Activated CD4-positive, alpha-beta T cell treated with anti-CD3 and anti-CD28 coated beads, Interleukin-2, amount 10 ng/mL, durations not matched to agents 24 days and 14 days (primary cell): ENCODE measurements at places on chromosomes 11 and 22. TPM values are rescaled to one million over a fixed set of nuclear protein-coding genes. Genes with fewer than 3 reads are reported as not detected.

DNA sequence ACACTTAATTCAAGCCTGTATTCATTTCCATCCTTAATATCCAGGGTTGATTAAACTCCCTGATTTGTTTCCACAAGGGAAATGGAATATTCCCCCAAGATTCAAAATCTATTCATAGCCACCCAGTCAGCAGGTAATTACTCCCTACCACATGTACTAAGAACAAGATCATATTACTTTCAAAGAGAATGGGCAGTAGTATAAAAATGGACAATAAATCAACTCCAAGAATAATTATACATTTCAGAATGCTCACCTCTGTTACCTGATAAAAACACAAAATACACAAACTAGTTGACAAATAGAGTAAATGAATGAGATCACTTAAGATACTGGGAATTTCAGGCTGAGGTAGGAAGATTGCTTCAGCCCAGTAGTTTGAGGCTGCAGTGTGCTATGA is 8.5 kb upstream of the FEZ1 start:
- peaks cover 33% of the 10 kb centered on the region for H3K27me3 ChIP-seq
- no peak overlapping the region for H3K27ac ChIP-seq
- peaks cover 4% of the 10 kb centered on the region for H3K4me1 ChIP-seq

DNA sequence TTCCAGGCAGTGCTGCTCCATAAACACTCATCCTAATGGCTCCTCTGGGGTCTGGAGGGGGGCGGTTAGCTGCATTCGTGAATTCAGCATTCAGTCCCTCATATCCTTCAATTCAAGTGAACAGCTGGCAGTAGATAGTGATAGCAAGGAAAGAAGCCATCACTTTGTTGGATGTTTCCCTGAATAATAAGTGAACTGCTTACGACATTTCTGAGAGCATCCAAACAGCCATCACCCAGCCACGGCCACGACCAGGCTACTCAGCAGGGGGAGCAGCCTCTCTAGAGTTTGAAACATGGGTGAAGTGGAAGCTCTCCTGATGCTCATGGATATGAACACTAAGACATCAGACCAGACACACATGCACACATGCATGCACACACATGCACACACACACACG is 163.6 kb downstream of the NTM start:
- no peaks in the 10 kb centered on the region for H3K27me3 ChIP-seq
- no peak overlapping the region for H3K27ac ChIP-seq
- H3K4me1 ChIP-seq = no peaks in the 10 kb centered on the region

- DNase-seq = no peak
- H3K4me3 ChIP-seq = no peak overlapping the region
- no peaks in the 10 kb centered on the region for H3K27me3 ChIP-seq
- H3K27ac ChIP-seq = no peak overlapping the region
These were observed 43.6 kb upstream of the TH start for GRCh38 chr11:2215230-2215560.

DNA sequence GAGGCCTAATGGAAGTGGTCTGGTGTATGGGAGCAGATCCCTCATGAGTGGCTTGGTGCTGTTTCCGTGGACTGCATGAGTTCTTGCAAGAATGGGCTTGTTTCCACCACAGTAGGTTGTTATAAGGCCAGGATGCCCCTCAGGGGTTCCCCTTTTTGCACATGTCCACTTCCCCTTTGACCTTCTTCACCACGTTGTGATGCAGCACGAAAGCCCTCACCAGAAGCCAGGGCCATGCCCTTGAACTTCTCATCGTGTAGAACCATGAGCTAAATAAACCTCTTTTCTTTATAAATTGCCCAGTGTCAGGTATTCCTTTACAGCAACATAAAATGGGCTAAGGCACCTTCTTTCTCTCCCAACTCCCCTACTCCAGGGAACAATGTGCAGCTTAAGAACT is 2.8 kb upstream of the NARS2 start:
- no peak for DNase-seq
- peaks cover 6% of the 10 kb centered on the region for H3K36me3 ChIP-seq
- no peak overlapping the region for H3K27ac ChIP-seq
- peaks cover 18% of the 10 kb centered on the region for H3K4me1 ChIP-seq

DNA sequence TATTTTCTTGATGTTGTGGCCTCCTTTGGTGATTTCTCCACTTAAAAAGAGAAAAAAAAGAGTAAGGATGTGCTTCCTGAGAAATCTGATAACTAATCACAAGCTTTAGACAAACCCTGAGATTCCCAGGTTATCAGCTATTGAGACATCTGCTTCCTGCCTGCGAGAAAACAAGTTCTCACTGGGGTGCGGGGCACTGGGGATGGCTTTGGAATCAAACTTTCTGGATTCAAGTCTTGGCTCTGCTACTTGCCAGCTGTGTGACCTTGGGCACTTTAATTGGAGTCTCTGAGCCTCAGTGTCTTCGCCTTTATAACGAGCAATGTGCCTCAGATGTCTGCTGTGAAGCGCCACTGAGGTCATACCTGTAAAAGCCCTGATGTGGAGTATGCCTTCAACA is 152.5 kb upstream of the NAV2 start:
- H3K4me1 ChIP-seq = no peaks in the 10 kb centered on the region
- no peak overlapping the region for H3K27ac ChIP-seq
- H3K27me3 ChIP-seq = peaks cover 8% of the 10 kb centered on the region
- DNase-seq = no peak
- H3K4me3 ChIP-seq = no peak overlapping the region
- no peaks in the 10 kb centered on the region for H3K36me3 ChIP-seq

DNA sequence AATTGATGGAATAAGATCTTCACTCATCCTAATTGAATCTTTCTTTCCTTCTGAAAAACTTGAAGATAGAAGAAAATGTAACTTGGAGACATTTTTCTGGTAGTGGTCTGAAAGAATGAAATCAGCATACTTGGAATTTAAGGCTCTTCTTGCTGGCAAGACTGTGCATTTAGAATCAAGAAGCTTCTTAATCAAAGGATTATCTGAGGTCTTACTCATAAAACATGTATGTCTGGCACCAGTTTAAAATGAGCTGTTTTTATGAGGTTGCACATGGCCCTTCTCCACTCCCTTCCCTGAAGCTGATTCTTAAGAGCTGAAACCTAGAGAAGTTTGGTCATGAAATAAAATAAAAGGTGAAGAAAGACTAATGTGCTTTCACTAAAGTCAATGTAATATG is 77.3 kb downstream of the ARHGEF12 start:
- no peaks in the 10 kb centered on the region for H3K36me3 ChIP-seq
- H3K4me3 ChIP-seq = no peak overlapping the region
- no peaks in the 10 kb centered on the region for H3K4me1 ChIP-seq
- peaks cover 8% of the 10 kb centered on the region for H3K27me3 ChIP-seq
- no peak overlapping the region for H3K27ac ChIP-seq
- DNase-seq = no peak

- H3K27me3 ChIP-seq = peaks cover 5% of the 10 kb centered on the region
- no peak overlapping the region for H3K27ac ChIP-seq
- no peak overlapping the region for H3K4me3 ChIP-seq
- no peak for DNase-seq
- peaks cover 23% of the 10 kb centered on the region for H3K4me1 ChIP-seq
- peaks cover 21% of the 10 kb centered on the region for H3K36me3 ChIP-seq
These were observed 2.8 kb downstream of the C11orf71 start for GRCh38 chr11:114397349-114397982.

DNA sequence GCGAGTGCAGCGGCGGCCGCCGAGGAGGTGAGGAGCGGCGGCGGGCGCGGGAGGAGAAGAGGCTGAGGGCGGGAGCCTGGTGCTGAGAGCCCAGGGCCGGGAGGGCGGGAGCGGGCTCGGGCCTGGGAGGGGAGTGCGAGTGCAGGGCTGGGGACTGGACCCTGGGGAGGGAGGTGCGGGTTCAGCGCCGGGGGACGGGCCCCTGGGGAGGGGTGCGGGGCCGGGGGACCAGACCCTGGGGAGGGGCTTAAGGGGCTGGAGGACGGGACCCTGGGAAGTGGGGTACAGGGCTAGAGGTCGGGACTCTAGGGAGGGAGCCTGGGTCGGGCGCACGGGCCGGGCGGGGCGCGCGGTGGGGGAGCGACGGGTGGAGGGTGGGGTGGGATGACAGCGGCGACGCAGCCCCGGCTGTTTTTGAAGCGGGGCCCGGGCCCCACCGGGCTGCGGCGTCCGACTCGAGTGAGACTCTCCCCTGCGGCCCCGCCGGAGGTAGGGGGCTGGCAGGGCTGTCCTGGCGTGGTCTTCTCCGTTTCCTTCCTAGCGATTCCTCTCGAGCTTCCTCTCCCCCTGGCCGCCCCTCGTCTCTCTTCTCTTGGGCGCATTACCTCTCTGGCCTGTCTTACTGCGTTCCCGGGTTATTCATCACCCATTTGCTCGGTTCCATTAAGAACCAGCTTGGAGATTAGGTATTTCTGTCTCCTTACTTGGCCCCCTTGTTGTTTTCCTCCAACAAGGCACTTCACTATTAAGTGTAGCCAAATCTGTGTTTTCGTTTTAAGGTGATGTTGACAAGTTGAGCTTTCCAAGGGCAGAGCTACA is 754 bp downstream of the NUP50 start:
- DNase-seq = peak; percentile 77
- peak overlapping the region; percentile 100 for H3K4me3 ChIP-seq
- H3K27me3 ChIP-seq = no peaks in the 10 kb centered on the region
- H3K36me3 ChIP-seq = peaks cover 52% of the 10 kb centered on the region

DNA sequence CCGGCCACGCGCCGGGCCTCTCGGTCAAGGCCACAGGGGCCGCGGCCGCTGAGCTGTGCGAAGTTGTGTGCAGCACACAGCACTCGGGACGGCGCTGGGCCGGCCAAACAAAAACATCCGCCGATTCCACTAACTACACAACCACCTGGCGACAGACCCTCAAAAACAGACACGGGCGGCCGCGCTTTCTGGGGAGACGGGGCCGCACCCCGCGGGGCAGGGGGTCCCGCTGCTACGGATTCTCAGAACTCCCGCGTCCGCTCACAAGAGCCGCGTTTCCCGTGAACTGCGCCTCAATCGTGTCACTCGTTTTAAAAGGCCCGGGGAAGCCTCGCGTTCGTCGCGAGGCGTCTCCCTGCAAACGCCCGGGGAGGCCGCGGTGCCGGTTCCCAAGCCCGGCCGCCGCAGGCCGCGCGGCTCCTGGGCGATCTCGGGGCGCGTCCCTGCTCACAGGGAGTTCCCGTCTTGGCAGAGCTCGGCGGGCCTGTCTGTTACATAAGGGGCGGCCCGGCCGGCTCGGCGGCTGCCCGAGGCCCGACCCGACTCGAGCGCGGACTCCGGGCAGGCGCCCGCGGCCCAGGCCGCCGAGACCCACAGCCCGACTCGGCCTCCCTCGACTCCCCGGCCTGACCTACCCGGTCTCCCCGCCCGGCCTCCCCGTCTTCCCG is 936 bp downstream of the BRD1 start:
- peaks cover 2% of the 10 kb centered on the region for H3K27me3 ChIP-seq
- DNase-seq = peak; percentile 84

GRCh38 chr22:45190202-45190872 is 26.6 kb downstream of the NUP50 start:
- no peak overlapping the region for H3K27ac ChIP-seq
- DNase-seq = no peak
- H3K4me3 ChIP-seq = no peak overlapping the region
- H3K27me3 ChIP-seq = no peaks in the 10 kb centered on the region

GRCh38 chr11:79439886-79440570 is 802 bp downstream of the TENM4 start:
- H3K4me1 ChIP-seq = peaks cover 4% of the 10 kb centered on the region
- DNase-seq = peak; percentile 57
- H3K27ac ChIP-seq = no peak overlapping the region

DNA sequence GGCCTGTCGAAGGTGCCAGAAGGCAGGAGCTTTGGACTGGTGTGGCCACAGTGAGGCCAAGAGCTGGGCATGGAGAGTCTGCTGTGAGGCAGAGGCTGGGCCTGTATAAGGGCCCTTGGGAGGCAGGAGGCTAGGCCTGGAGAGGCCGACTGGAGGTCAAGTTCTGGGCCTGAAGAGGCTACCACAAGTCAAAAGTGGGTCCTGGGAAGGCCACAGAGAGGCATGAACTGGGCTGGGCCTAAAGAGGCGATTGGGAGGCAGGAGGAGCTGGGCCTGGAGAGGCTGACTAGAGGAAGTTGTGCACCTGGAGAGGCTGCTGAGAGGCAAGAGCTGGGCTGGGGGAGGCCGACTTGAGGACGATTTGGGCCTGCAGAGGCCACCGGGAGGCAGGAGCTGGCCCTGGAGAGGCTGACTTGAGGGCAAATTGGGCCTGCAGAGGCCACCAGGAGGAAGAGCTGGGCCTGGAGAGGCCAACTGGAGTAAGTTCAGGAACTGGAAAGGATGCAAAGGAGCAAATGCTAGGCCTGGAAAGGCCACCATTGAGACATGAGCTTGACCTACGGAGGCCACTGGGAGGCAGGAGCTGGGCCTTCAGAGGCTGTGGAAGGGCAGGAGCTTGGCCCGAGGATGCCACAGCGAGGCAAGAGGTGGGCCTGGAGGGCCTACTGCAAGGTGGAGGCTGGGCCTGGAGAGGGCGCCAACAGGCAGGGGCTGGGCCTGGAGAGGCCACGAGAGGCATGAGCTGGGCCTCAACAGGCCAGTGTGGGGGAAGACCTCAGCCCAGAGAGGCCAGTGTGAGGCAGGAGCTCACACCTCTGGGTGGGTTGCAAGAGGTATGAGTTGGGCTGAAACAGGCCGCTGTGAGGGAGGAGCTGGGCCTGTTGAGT is 39.8 kb downstream of the OR4C45 start:
- no peak for DNase-seq
- no peak overlapping the region for H3K27ac ChIP-seq
- no peaks in the 10 kb centered on the region for H3K4me1 ChIP-seq
- no peak overlapping the region for H3K4me3 ChIP-seq

- H3K36me3 ChIP-seq = peaks cover 11% of the 10 kb centered on the region
- peaks cover 76% of the 10 kb centered on the region for H3K27me3 ChIP-seq
- peaks cover 20% of the 10 kb centered on the region for H3K4me1 ChIP-seq
- no peak overlapping the region for H3K4me3 ChIP-seq
- DNase-seq = peak; percentile 66
These were observed 1.5 kb downstream of the DBX1 start for GRCh38 chr11:20158597-20159257.

PYGM gene
- total RNA-seq = 2.4 and 3.1 TPM in 2 replicates

C22orf42 gene
- not detected in 2 replicates for total RNA-seq

CST6 gene
- total RNA-seq = 0.45 and 1.5 TPM in 2 replicates

NAGA gene
- 28.2 and 29.9 TPM in 2 replicates for total RNA-seq

ZC3H12C gene
- total RNA-seq = 6.7 and 7.5 TPM in 2 replicates

DEUP1 gene
- not detected in 2 replicates for total RNA-seq

PHOX2A gene
- total RNA-seq = not detected in 2 replicates

MIEF1 gene
- total RNA-seq = 53.7 and 54.8 TPM in 2 replicates

OR52L1 gene
- not detected in 2 replicates for total RNA-seq

CLTCL1 gene
- 0.43 and 1.3 TPM in 2 replicates for total RNA-seq

HSCB gene
- 12.8 and 14.1 TPM in 2 replicates for total RNA-seq
